Stimulated activated CD4-positive, alpha-beta T cell treated with anti-CD3 and anti-CD28 coated beads, Interleukin-15, amount 100 ng/mL, for 48 hours (primary cell): ENCODE measurements at places on chromosomes 5 and 9.
A peak's percentile ranks its signal among the peaks of the same experiment; 100 is the strongest.

GRCh38 chr9:114098021-114098935 lies 814 bp downstream of the KIF12 start:
- DNase-seq: peak; percentile 22

- DNase-seq: no peak
Observed at GRCh38 chr5:10199692-10200091, 50.0 kb downstream of the ATPSCKMT start.

- DNase-seq: no peak
Observed at GRCh38 chr9:98967257-98967656, 23.6 kb downstream of the COL15A1 start.

GRCh38 chr9:38018958-38019602 lies 49.9 kb downstream of the SHB start:
- DNase-seq: no peak

DNA sequence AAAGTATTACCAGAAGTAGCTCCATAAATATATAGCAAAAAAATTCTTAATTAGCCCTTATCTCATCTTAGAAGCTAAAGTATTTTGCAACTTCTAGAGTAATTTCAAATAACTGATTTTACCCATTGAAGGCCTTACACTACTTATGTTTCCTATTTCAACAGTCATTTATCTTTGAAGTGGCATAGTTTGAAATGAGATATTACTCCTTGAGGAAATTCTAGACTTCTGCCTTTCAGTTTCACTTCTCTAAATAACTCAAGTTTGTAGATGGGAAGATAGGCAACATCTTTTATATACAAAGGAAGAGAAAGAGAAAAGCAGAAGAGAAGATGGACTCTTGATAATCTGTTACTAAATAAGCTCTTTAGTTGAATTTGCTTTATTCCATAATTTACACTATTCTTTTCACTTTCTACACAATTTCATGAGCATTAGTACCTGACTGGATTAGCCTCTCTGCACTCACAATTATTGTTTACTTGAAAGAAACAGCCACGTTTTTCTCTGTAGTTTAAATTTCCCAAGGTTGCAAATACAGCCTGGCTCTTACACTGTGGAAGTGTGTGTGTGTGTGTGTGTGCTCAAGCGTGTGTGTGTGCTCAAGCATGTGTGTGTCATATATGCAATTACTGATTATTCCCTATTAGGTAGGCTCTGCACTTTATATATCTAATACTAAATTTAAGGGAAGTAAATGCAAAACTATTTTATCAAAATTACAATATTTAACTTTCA lies 60.6 kb upstream of the EMB start:
- no peak for DNase-seq

DNA sequence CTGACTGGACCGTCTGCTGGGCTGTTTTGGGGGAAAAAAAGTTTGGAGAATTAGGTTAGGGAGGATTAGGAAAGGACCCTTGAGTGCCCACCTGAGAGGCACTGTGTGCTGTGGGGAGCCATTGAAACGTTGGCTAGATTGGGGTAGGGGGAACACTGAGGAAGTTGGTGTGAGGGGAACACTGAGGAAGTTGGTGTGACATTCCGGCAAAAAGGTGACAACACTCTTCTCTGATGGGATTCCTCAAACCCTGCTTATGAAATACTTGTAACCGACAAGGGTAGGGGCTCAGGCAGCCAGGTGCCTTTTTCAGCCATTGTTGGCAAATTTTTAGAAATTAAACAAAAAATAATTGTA lies 1.0 kb downstream of the CYSTM1 start:
- no peak for DNase-seq

- DNase-seq: no peak
Observed at GRCh38 chr5:91272858-91273257, 110.3 kb downstream of the ARRDC3 start.

DNA sequence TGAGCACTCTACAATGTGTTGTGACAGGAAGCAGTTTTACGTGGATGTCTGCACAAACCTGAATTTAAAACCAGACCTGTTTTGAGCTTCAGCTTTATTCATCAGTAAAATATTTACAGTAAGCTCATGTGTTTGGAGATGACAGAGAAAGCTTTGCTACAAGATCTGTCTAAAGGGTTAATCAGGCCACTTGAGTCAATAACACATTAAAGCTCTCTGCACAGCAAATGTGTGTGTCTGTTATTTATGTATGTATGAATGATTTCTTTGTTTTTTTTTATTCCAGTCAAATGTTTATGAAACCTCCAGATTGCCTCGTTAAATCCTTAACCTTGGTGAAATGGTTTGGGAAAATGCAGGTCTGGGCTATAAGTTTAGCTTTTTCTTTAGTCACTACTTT lies 77.3 kb upstream of the SREK1 start:
- DNase-seq: no peak

DNA sequence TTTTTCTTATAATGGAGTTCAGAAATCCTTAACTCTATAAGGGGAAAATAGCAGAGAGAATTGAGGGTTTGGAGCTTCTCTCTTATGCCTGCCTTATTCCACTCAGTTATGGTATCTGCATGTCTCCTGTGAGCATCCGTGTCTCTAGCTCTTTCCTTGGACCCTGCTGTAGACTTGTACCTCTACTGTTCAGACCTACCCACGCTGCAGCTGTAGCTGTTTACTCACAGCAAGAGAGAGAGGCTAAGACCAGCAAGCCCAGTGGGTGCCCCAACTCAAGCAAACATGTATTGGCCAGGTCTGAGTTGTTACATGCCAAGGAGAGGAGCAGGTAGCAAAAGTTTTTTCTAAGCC lies 7.1 kb upstream of the PCSK1 start:
- DNase-seq: no peak

DNA sequence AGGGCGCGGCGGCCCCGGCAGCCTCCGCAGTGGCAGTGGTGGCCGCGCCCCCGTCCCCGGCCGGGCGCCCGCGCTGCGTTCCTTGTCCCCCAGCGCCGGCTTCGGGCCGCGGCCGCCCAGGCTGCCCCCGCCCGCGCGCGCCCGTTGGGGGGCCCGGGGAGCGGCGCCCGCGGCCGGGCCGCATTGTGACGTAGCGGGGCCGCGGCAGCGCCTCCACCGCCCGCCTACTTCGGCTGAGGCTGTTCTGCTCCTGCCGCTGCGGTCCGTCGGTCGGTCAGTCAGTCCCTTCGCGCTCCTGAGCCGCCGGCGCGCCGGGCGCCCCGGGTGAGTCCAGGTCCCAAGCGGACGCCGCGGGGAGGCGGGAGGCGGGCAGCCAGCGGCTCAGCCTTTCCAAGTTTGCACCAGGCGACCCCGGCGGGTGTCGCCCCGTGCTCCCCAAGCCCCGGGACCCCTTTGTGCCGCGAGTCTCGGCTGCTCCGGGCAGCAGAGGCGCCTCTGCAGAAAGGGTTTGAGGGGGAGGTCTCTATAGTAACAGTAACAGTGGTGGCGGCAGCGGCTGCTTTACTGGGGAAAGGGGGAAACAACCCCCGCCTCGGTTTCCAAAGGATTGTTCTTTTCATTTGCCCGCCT lies at the start of gene SNCAIP:
Gene SNCAIP, plus strand, starts transcription at position 277 of the 630 bp plus-strand sequence. CDS start 78,898 bp downstream, outside the sequence.
- no peak for DNase-seq

DNA sequence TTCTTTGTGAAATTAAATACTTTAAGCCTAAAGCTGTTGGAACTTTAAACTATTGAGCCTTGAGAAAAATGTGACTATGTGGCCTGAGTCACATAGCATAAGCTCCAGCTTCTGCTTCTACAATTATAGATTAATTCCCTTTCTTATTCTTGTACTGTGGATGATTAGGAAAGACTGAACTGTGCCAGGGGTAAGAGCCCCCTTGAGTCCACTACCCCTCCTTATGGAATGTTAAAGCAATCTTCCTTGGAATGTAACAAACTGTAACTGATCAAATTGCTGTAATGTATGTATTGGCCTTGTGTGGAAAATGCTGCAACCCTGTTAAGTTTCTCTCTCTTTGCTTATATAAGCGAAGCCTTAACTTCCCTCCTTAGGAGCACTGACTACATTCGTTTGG lies 273.2 kb downstream of the FAM170A start:
- DNase-seq: no peak

DNA sequence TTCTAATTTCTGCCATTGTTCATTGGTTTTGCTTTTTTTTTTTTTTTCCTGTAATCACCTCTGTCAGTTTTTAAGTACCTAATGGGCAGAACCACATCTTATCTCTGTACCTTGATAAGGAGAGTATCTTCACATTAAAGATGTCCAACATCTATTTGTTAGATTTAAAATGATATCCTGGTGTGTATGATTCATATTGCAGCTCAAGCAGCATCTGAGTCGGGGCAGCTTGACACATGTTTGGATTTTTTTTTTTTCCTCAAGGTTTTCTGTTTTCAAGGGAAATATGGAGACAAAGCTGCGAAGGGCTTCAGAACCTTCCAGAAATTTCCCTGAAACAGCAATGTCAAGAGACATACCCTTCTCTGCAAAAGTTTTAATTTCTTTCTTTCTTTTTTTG lies 164.7 kb downstream of the DOCK2 start:
- DNase-seq: no peak
